ENCODE measurements at places on chromosomes 16 and 17.

DNA sequence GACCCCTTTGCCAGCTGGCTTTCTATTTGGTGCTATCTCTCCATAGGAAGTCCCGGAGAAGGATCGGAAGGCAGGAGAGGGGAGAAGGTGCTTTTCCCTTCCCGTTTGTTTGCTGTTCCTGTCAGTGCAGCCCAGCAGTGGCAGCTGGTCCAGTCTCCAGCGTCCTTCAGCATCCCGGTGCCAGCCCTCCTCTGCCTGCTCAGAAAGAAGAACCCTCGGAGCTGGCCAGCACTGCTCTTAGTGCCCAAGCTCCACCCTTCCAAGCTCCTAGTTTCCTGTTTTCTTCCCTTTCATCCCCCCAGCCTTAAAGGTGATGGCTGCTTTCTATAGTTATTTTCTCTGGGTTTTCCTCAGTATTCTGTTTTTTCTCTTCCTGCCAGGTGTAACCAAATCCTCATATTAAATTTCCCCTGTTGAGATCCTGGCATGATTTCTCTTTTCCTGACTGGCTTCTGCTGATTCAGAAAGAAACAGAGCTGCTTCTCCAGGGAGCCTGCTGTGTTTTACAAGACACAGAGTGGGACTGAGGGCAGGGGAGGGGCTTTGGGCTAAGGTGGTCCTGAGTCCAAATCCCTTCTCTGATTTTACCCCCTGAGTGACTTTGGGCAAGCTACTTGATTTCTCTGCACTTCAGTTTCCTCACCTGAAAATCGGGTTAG lies 186.8 kb downstream of the COPRS start:
- peaks cover 13% of the 10 kb centered on the region for H3K27me3 ChIP-seq
- no peaks in the 10 kb centered on the region for H3K4me1 ChIP-seq
- no peak for DNase-seq

GRCh38 chr16:5005916-5006315 lies 27.8 kb downstream of the NAGPA start:
- no peak overlapping the region for H3K4me3 ChIP-seq
- no peaks in the 10 kb centered on the region for H3K4me1 ChIP-seq

DNA sequence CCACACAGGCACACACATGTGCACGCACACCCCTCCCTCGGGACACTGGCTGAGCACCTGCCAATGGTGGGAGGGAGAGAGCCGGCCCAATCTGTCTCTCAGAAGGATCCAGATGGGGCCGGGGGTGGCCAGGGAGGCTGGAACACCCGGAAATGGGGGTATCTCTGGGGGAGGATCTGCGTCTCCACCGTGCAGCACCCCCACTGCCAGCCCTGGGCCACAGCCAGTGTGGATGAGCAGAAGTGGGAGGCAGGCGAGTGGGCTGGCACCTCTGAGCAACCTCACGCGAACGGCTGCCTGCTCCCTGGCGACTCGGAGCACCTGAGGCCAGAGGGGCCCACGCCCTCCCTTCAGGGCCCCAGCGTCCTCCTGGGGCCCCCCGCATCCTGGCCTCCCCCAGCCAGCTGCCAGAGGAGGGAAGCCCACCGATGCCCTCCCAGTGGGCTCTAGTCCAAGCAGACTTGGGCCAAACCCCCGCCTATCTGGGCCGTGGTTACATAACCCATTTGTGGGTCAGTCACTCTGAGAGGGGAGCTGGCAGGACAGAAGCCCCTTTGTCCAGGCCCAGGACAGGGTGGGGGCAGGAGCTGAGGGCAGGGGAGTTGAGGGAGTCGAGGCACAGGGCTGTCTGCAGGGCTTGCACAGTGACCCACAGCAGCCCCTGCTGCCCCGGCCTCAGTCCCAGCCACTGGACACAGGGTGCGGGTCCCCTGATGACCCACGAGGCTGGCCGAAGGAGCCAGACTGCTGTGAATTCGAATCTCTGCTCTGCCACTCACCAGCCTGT lies 5.6 kb downstream of the CASKIN1 start:
- H3K36me3 ChIP-seq, result no peaks in the 10 kb centered on the region
- peaks cover 13% of the 10 kb centered on the region for H3K27me3 ChIP-seq
- no peak overlapping the region for H3K4me3 ChIP-seq
- no peak for DNase-seq
- H3K4me1 ChIP-seq, result peaks cover 14% of the 10 kb centered on the region

DNA sequence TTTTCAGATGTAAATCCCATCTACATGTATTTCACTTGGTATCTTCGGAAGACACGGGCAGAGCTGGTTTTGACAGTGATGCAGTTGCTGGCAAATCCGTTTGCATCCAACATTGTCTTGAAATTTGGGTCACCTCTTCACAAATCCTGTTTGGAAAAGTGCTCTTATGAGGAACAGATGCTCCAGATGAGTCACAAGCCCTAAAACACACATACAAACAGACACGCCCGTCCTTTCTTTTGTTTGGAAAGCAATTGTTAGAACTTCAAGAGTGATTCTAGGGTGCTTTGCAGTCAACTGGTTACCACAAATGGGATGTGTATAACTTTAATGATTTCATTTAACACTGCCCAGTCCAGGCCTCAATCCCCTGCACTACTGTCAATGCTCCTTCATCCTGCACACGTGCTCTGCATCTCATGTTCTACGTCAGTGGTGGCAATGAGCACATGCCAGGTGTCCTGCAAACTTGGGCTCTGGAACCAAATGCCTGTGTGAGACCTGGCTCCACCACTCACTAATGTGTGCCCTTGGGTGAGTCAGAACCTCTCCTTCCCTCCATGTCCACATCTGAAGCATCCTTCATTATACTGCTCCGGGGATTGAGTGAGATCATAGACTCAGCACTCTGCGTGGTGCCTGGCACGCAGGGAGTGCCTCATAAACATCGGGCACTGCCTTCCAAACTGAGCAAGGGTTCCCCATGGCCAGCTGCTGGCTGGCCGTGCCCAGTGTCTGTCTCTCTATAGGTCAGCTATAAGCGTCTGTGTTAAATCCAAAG lies 19.3 kb upstream of the FOXF1 start:
- peaks cover 55% of the 10 kb centered on the region for H3K27me3 ChIP-seq
- no peak for DNase-seq
- no peak overlapping the region for H3K4me3 ChIP-seq
- H3K27ac ChIP-seq, result no peak overlapping the region
- no peaks in the 10 kb centered on the region for H3K4me1 ChIP-seq

- no peak for DNase-seq
These were observed 231.6 kb upstream of the DYNLRB2 start for GRCh38 chr16:80309178-80309577.

- H3K27me3 ChIP-seq, result no peaks in the 10 kb centered on the region
- no peaks in the 10 kb centered on the region for H3K36me3 ChIP-seq
- no peak for DNase-seq
- H3K4me1 ChIP-seq, result peaks cover 10% of the 10 kb centered on the region
These were observed 17.7 kb downstream of the PLCG2 start for GRCh38 chr16:81796583-81797346.

GRCh38 chr17:74037320-74037719 lies 166.2 kb upstream of the RPL38 start:
- no peaks in the 10 kb centered on the region for H3K4me1 ChIP-seq
- H3K4me3 ChIP-seq, result no peak overlapping the region
- DNase-seq, result no peak
- H3K27me3 ChIP-seq, result no peaks in the 10 kb centered on the region
- H3K27ac ChIP-seq, result no peak overlapping the region

Data from CD4-positive, alpha-beta T cell (primary cell).